Activated CD4-positive, alpha-beta memory T cell treated with anti-CD3 and anti-CD28 coated beads, Interleukin-2, amount 10 ng/mL, durations not matched to agents 7 days and 5 days (primary cell): ENCODE measurements at places on chromosomes 12 and 14. TPM values are rescaled to one million over a fixed set of nuclear protein-coding genes. Genes with fewer than 3 reads are reported as not detected.
A peak's percentile ranks its signal among the peaks of the same experiment; 100 is the strongest.

Gene ZDHHC22
- not detected for total RNA-seq

Gene ADAMTS20
- total RNA-seq: not detected

Gene KIF5A
- 0.93 TPM for total RNA-seq

Gene KRT72
- not detected for total RNA-seq

Gene BDKRB1
- not detected for total RNA-seq

Gene IL31
- not detected for total RNA-seq

Gene SERPINA1
- total RNA-seq: 0.53 TPM

DNA sequence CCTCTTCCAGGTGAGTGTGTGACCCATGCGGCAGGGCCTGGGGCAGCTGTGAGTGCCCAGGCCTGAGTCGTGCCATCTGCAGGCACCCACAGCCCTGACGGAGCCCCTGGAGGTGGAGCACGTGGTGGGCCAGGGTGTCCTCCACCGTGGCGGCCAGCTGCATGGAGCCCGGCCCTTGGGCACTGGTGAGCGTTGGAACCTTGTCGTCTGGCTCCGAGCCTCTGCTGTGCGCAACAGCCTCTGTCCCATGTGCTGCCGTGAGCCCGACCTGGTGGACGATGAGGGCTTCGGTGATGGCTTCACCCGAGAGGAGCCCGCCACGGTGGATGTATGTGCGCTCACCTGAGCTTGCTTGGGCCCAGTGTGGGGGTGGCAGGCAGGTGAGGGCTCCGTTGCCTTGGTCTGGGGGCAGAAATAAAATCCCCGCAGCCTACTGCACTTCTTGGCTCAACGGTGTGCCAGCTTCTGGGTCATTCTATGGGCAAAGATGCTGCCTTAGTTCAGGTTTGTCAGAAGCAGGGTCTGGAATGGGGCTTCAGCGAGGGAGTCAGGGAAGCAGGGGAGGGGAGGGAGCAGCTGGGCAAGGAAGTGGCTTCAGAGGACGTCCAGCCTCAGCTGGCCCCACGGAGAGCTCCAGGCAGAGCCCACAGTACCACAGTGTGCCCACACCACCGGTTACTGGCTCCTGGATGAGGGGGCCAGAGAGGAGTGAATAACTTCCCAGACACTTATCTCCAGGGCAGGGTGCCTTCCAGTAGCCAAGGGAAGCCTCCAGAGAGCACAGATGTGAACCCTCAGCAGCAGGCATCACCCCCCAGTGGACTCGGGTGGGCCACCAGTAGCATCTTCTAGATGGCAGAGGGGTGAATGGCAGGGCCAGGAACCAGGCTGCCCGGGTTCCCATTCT is 1.2 kb upstream of the ARL6IP4 start:
- H3K4me1 ChIP-seq: peaks cover 66% of the 10 kb centered on the region
- no peak for DNase-seq
- no peaks in the 10 kb centered on the region for H3K27me3 ChIP-seq
- H3K4me3 ChIP-seq: peak overlapping the region; percentile 86

DNA sequence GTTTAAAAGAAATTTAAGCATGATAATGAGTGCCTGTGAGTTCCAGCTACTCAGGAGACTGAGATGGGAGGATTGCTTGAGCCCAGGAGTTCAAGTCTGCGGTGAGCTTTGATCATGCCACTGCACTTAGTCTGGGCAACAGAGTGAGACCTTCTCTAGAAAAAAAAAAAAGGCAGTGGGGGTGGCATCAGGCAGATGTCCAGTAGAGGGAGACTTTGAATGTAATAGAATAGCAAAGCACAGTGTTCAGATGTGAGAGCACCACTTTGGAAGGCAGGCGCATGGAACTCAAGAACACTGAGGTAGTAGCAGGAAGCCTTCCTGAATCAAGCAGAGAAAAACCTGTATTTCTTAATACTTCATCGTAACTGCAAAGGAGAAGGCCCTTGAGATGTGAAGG is 394.5 kb upstream of the GARIN6 start:
- no peak for DNase-seq
- H3K27me3 ChIP-seq: no peaks in the 10 kb centered on the region
- H3K27ac ChIP-seq: no peak overlapping the region
- no peaks in the 10 kb centered on the region for H3K4me1 ChIP-seq

DNA sequence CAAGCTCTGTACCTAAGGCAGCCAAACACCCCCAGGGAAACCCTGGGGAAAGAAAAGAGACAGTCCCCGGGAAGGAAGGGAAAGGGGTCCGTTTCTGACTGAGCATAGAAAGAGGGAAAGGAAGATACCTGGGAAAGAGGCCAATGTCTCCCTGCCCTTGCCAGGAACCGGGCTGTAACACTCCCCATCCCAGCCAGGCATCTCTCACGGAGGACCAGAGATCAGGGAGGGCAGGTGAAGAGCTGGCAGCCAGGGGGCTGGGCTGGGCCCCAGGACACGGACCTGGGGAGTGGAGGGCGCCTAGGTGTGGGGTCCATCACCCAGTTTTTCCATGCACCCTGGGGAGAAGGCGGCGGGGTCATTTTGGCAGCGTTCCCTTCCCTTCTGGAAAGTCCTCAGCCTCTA is 18.9 kb upstream of the PLEKHH1 start:
- no peak overlapping the region for H3K27ac ChIP-seq
- no peak for DNase-seq
- H3K36me3 ChIP-seq: no peaks in the 10 kb centered on the region
- peaks cover 53% of the 10 kb centered on the region for H3K27me3 ChIP-seq

- no peaks in the 10 kb centered on the region for H3K36me3 ChIP-seq
- H3K4me1 ChIP-seq: no peaks in the 10 kb centered on the region
- H3K27ac ChIP-seq: no peak overlapping the region
- no peaks in the 10 kb centered on the region for H3K27me3 ChIP-seq
- no peak overlapping the region for H3K4me3 ChIP-seq
Measured at GRCh38 chr12:58888131-58888783, 32.0 kb downstream of the LRIG3 start.

DNA sequence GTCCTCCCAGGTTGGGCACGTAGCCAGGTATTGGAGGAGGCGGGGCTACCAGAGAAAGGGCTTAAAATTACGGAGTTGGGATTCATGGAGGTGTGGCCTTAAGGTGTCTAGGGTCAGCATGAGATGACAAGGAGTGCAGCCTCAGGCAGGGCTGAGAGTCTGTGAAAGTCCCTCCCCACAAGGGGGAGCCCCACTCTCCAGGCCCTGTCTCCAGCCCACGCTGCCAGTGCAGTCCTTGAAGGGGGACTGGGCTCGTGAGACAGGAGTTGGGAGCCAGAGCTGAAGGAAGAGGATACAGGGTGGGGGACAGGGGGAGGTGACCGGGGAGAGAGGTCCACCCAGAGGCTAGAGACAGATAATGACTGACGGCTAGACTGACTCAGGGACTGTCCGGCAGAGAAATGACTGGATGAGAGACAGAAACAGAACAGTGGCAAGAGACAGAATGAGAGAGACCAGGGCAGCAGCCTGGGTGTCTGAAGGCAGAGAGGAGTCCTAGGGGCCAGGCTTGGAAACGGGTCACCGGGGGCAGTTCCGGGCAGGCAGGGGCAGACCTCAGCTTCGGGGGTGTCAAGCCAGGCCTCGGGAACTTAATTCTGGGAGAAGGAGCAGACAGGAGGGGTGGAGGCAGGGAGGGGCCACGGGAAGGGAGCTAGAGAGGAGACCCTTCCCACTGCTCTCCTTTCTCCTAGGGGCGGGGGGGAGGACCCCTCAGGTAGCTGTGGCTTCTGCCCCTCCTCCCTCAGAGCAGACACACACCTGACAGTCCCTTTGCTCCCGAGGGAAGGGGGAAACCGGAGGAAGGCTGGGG is 970 bp downstream of the CDH24 start:
- peak; percentile 71 for DNase-seq
- no peak overlapping the region for H3K27ac ChIP-seq
- peak overlapping the region; percentile 71 for H3K4me3 ChIP-seq
- peaks cover 8% of the 10 kb centered on the region for H3K27me3 ChIP-seq

DNA sequence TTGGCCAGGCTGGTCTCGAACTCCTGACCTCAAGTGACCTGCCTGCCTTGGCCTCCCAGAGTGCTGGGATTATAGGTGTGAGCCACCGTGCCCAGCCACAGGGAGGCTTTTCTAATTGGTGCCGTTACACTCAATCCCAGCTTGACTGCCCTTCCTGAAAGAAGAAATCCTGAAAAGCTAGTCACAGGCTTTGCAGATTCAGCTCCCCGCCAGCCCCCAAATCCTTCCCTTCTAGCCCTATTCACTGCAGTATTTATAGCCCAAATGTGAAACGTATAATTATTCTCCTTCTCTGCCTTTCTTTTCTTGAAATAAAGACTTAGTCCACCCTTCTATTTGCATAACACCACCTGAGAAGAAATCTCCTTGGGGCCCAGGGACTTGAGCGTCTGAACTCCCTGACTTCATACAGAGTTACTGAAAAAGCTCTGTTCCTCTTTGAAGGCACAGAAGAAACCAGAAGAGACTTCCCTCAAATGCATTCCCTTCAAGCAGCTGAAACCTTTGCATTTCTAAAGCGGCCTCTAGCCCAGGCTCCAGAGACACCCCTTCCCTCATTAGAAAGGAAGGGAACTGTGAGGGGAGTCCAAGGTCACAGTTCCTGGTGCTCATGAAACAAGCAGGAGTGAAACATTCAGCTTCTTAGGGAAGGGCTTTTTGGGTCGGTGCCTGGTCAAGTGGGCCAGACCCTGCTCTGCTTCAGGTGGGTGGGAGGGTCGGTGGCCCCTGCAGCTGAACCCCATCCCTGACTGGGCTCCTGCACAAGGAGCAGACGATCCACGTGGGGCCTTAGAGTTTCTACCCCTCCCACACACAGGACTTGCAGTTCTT is 42.3 kb upstream of the BATF start:
- DNase-seq: no peak
- H3K4me1 ChIP-seq: no peaks in the 10 kb centered on the region
- H3K27me3 ChIP-seq: peaks cover 16% of the 10 kb centered on the region

GRCh38 chr12:70826156-70826555 is 94.4 kb downstream of the PTPRR start:
- no peaks in the 10 kb centered on the region for H3K27me3 ChIP-seq
- H3K4me1 ChIP-seq: no peaks in the 10 kb centered on the region
- H3K4me3 ChIP-seq: no peak overlapping the region
- no peaks in the 10 kb centered on the region for H3K36me3 ChIP-seq
- H3K27ac ChIP-seq: no peak overlapping the region

DNA sequence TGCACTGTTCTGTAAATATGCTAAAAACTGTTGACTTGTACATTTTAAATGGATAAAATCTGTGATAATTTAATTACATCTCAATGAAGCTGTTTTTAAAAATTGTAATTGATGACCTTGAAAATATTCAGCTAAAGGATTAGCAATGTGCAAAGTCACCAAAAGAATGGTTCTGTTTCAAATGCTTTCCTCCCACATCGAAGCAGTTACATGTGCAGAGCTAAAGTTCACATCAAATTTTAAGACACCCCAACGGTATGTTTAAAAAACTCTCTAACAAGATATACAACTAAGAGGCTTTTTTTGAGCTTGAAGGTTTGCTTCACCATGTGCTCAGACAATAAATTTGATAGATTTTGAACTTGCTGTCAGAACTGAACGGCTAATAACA is 114.6 kb upstream of the KRAS start:
- H3K36me3 ChIP-seq: no peaks in the 10 kb centered on the region
- peaks cover 16% of the 10 kb centered on the region for H3K4me1 ChIP-seq
- no peak overlapping the region for H3K4me3 ChIP-seq
- peaks cover 5% of the 10 kb centered on the region for H3K27me3 ChIP-seq
- no peak for DNase-seq

DNA sequence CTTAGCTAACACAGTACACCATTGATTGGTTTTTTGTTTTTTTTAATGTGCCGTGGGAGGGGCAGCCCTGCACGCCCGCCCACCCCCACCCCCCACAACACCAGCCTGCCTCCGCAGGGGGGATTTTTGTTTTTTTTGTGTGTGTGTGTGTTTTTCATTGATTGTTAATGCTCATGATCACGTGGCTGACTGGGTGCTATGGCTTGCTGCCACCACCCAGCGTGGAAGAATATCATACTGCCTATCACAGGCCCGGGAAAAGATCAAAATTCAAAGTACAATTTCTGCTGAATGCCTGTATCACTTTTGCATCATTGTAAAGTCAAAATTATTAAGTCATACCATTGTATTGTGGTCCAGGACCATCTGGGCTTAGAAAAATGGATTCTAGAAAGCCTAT is 8.3 kb downstream of the RESF1 start:
- peak overlapping the region; percentile 12 for H3K4me3 ChIP-seq
- peak overlapping the region; percentile 44 for H3K27ac ChIP-seq
- no peak for DNase-seq
- H3K27me3 ChIP-seq: no peaks in the 10 kb centered on the region

GRCh38 chr12:120468325-120468820 is 1.2 kb downstream of the SRSF9 start:
- peak overlapping the region; percentile 93 for H3K4me3 ChIP-seq
- H3K27me3 ChIP-seq: no peaks in the 10 kb centered on the region
- peak overlapping the region; percentile 84 for H3K27ac ChIP-seq
- peak; percentile 30 for DNase-seq
- H3K4me1 ChIP-seq: peaks cover 45% of the 10 kb centered on the region
- H3K36me3 ChIP-seq: peaks cover 41% of the 10 kb centered on the region

GRCh38 chr12:124914392-124915238 is at the start of gene UBC:
UBC (minus strand) TSS chr12:124914650; CDS start chr12:124913771, 879 bp downstream.
- peaks cover 46% of the 10 kb centered on the region for H3K36me3 ChIP-seq
- peak within 1 kb of the TSS; percentile 99 for H3K27ac ChIP-seq
- DNase-seq: peak; percentile 88
- H3K4me1 ChIP-seq: peaks cover 84% of the 10 kb centered on the region
